CD8-positive, alpha-beta T cell (primary cell): ENCODE measurements at places on chromosomes 3 and 15. TPM values are rescaled to one million over a fixed set of nuclear protein-coding genes. Genes with fewer than 3 reads are reported as not detected.

The TLR9 gene
- 0.33 TPM for total RNA-seq

The IREB2 gene
- 76.7 TPM for total RNA-seq

The SUSD5 gene
- not detected for total RNA-seq

DNA sequence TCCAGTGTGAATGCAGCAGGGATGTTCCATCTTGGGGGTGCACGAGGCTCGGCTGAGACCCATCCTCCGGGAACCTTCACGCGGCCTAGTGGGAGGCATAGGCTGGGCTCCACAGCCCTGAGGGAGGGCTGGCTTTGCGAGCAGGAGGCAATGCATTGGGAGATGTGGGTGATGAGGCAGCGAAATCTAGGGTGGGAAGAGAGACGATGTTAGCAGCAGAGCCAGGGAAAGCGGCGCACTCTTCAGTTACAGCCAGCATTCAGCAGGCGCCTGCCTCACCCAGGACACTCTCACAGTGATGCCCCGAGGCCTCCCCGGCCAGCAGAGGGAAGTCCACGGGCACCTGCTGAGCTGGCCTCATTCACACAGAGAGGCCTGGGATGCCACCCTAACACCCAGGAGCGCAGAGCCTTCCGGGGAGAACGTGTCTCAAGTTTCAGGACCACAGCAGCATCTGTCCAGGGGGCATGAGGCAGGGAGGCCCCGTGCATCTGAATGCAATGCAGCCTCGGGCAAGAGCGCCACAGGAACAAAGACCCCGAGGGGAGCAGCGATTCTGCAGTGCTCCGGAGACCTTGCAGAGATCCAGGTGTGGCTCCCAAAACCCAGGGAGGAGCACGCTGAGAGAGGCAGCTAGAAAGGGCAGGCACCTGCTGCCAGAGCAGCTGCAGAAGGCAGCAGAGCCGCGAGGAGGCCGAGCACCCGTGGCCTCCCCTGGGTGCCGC is 102.4 kb downstream of the NUP210 start:
- DNase-seq = no peak

DNA sequence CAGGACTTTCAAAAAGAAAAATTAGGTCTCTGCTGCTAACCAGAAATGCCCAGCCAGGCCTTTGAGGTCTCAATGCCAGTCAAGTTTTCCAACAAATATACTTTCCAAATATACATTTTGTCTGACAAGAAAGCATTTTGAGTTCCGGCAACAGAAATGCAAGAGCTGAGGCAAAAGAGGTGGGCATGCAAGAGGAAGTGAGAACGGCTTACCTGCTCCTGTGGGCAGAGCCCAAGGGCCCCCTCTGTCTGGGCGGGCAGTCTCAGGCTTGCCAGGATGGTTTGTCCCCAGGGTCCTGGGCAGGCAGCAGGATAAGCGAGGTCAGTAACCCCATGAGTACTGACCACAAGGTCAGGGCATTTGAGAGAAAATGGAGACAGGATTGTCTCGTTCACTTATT is 136.1 kb upstream of the TOPAZ1 start:
- no peak for DNase-seq

DNA sequence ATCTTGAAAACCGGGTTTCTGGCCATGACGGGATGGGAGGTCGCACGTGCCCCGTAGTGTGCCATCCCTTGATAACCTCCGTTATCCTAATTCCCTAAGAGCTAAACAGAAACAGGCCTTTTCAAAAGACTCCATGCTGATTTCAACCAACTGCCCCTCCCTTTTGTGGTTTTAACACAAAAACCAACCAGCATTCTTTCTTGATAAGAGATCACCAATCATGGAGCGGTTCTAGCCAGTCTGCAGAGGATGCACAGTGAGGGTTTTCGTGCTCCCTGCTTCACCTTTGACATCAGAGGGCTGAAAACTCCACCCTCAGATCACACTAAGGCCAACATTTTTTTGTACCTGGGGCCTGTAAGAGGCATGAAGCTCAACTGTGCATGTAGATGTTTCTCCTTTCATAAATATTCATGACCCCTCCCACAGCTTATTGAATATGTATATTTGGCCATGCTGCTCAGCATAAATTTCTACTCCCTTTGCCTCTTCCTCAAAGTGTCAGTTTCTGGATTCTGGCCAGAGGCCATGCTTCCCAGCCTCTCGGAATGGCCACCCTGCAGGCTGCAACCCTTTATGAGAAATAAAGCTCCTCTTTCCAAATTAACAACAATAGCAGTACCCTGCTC is 41.3 kb downstream of the FAM3D start:
- no peak for DNase-seq

DNA sequence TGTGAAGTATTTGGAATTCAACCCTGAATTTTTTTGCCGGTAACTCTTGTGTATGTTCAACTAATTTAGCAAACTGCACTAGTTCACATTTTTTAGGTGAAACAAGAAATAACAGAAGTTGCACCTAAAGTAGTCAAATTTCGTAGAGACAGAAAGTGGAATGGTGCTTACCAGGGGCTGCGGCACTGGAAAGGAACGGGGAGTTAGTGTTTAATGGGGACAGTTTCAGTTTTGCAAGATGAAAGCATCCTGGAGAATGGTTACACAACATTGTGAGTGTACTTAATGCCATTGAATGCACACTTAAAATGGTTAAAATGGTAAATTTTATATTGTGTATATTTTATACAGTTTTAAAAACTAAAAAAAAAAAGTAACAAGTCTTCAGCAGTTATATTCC is 27.4 kb downstream of the PPARG start:
- no peak for DNase-seq

DNA sequence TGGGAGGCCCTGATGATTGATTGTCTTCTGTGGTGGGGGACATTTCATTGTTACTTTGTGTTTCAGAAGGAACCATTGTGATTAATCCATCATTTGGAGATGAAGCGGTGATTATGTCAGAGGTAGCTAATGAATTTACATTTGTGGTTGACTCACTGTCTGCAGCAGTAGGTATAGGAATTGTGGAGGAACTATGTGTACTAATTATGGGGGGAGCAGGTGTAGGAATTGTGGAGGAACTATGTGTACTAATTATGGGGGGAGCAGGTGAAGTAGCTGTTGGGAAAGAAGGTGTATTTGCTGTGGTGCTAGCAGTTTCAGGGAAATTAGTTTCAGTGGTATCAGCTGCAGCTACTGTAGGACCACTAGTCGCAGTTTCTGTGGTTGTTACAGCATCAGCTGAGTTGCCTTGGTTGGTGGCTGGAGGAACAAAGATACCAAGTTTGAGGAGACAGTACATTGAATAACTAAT is 6.9 kb downstream of the MUC13 start:
- DNase-seq = no peak
